ENCODE measurements at places on chromosomes 7 and 10. TPM values are rescaled to one million over a fixed set of nuclear protein-coding genes. Genes with fewer than 3 reads are reported as not detected.

- DNase-seq: no peak
Measured at GRCh38 chr7:128393526-128394330, 16.1 kb downstream of the IMPDH1 start.

DNA sequence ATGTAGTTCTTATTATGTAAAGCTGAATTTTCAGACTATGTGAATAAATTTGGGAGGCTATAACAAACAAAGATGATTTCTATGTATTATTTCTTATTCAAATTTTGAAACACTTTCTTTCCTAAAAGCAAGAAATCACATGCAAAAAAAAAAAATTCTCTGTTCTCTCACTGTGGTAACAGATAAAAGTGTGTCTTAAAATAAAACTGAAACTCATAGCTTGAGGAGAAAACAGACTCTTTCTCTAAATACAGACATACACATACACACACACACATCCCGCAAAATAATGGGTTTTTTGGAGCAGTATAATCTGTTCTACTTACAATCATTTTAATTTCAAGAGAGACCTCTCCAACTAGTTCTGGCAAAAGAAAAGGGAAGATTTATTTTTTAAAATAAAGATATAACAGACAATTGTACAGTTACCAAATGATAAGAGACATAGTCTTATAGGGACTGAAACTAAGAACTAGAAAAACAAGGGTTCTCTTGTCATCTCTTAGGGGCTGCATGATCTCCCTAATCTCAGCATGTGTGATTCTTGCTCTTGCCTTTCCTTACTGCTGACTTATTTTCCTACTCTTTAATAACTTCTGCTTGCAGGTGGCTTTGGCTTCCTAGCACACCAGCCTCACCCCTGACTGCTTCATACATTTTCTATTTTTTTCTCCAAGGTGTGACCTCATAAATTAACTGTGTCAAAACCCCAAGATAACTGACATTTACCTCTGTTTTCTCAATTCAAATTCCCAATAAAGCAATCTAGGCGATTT lies 483.5 kb upstream of the POT1 start:
- DNase-seq: no peak

DNA sequence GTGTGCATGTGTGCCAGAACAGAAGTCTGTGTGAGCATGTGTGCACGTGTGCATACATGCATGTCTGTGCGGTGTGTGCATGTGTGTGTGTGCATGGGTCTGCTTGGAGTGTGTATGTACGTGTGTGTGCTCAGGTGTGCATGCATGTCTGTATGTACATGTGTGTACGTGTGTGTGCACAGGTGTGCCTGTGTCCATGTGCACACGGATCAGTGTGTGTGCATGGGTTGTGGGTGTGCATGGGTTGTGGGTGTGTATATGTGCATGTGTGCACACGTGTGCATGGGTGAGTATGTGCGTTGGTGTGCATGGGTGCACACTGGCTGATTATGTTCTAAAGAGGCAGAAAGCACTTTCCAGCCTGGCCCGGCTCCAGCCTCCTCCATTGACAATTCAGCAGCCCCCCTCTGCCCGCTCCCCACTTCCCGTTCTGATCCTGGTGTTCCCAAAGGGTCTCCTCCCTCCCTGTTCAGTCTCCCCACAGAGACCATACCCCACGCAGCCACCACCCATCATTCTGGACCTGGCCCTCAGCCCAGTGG lies 44.1 kb upstream of the PDGFA start:
- no peak for DNase-seq

DNA sequence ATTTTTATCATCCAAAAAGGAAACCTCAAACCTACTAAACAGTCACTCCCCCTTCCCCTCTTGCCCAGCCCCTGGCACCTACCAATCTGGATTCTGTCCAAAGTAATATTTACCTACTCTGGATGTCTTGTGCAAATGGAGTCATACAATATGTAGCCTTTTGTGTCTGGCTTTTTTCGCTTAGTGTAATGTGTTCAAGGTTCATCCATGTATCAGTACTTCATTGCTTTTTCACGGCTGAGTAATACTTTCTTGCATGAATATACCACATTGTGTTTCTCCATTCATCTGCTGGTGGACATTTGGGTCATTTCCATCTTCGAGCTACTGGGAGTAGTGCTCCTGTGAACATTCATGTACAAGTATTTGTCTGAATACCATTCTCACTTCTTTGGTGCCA lies 113.6 kb downstream of the EEPD1 start:
- DNase-seq: no peak

- DNase-seq: no peak
Measured at GRCh38 chr10:48231178-48231577, 43.3 kb downstream of the FRMPD2 start.

DNA sequence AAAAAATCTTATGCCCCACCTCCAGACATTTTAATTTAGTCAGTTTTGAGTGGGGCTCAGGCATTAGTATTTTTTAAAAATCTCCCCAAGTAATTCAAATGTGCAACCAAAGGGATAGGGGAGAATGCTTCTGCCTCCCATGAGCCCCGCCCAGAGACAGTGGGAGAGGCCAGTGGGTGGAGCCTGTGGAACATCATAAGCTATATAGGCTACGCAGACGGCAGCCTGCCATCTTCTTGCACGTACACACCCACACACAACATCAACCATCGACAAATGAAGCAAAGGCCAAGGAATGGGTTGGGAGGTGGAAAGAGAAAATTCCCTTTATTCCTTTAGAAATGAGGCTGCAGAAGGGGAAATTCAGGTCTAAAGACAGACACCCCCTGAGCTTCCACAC lies 25.2 kb downstream of the CREB3L2 start:
- no peak for DNase-seq

CYP3A4 gene
- polyA plus RNA-seq: 0.34 TPM

ASIC3 gene
- 7.0 TPM for polyA plus RNA-seq

CCDC3 gene
- polyA plus RNA-seq: 8.4 TPM

FAS gene
- 15.9 TPM for polyA plus RNA-seq

HOXA13 gene
- not detected for polyA plus RNA-seq

PSAP gene
- polyA plus RNA-seq: 565 TPM

SLC39A12 gene
- polyA plus RNA-seq: 0.12 TPM

IL15RA gene
- 5.9 TPM for polyA plus RNA-seq

GBX1 gene
- polyA plus RNA-seq: not detected
